ENCODE measurements at places on chromosomes 2 and 18. TPM values are rescaled to one million over a fixed set of nuclear protein-coding genes. Genes with fewer than 3 reads are reported as not detected.

SP5 gene
- total RNA-seq, result 2.5 TPM

SERPINB4 gene
- total RNA-seq, result not detected

IL18RAP gene
- total RNA-seq, result 4.9 TPM

GRCh38 chr2:71526141-71526540 is 72.8 kb downstream of the DYSF start:
- no peak for DNase-seq
- no peak overlapping the region for H3K27ac ChIP-seq
- H3K4me3 ChIP-seq, result no peak overlapping the region
- no peaks in the 10 kb centered on the region for H3K4me1 ChIP-seq
- no peaks in the 10 kb centered on the region for H3K36me3 ChIP-seq

DNA sequence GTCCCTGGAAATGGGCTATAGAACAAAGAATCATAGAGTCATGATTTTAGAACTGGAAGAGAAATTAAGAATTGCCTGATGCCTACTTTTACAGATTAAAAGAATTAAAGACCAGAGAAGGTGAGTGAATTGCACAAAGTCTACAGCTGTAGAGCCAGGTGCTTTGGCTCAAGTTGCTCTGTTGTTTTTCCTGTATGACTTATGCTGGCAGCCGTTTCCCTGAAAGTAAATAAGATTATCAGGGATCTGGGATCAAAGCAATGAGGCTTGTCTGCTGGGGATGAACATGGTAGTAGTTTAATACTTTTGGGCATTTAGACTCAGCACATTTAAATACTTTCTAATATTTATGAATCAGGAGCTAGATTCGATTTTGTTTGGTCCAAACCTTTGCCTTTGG is 166.9 kb downstream of the PRPF40A start:
- no peaks in the 10 kb centered on the region for H3K27me3 ChIP-seq
- H3K27ac ChIP-seq, result no peak overlapping the region
- no peak for DNase-seq
- H3K4me1 ChIP-seq, result no peaks in the 10 kb centered on the region
- H3K36me3 ChIP-seq, result no peaks in the 10 kb centered on the region

GRCh38 chr2:214575465-214575864 is 164.6 kb downstream of the VWC2L start:
- H3K27me3 ChIP-seq, result no peaks in the 10 kb centered on the region
- no peak overlapping the region for H3K4me3 ChIP-seq
- DNase-seq, result no peak
- H3K27ac ChIP-seq, result no peak overlapping the region
- H3K36me3 ChIP-seq, result no peaks in the 10 kb centered on the region

DNA sequence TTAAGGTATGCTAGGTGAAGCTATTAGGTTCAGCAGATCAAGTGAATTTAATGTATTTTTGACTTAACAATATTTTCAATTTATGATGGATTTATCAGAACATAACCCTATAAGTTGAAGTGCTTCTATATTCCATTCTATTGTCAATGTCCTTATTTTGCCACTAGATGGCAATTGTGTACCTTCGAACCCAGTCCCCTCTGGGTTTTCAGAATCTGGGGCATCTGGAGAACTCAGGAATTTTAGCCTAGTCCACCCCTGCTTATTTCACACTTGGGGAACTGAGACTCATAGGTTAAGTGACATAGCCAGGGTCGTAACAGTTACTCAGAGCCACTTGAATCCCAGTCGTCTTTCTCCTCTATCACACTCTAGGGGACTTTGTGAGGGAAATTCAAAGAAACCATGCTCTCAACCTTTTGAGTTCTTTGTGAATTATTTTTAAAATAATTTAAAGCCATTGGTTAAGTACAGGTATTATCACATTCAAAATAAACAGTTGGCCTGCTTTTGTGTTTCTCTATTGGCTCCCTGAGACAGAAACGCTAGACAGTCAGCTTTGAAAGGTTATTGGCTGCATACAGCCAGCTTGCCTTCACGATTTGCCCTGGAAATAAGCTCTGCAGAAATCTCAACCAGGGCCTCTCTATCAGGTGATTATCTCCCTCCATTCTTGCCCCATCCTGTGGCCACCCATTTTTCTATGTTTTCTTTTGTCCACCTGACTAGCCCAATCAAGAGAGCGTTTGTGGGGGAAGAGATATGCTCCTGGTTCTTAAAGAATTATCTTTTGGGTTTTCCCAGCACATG is 145.0 kb downstream of the TTC27 start:
- no peaks in the 10 kb centered on the region for H3K36me3 ChIP-seq
- no peak overlapping the region for H3K27ac ChIP-seq
- H3K27me3 ChIP-seq, result no peaks in the 10 kb centered on the region
- no peak overlapping the region for H3K4me3 ChIP-seq
- DNase-seq, result no peak

- H3K36me3 ChIP-seq, result peaks cover 60% of the 10 kb centered on the region
- H3K27me3 ChIP-seq, result no peaks in the 10 kb centered on the region
- no peak overlapping the region for H3K4me3 ChIP-seq
- no peak for DNase-seq
- H3K27ac ChIP-seq, result no peak overlapping the region
- H3K4me1 ChIP-seq, result no peaks in the 10 kb centered on the region
These were observed 4.4 kb upstream of the ANKRD23 start for GRCh38 chr2:96848264-96848663.

GRCh38 chr2:217923007-217923686 is 79.6 kb downstream of the TNS1 start:
- H3K4me3 ChIP-seq, result no peak overlapping the region
- H3K27me3 ChIP-seq, result no peaks in the 10 kb centered on the region
- peaks cover 97% of the 10 kb centered on the region for H3K4me1 ChIP-seq
- H3K27ac ChIP-seq, result peak overlapping the region; percentile 80
- DNase-seq, result no peak

DNA sequence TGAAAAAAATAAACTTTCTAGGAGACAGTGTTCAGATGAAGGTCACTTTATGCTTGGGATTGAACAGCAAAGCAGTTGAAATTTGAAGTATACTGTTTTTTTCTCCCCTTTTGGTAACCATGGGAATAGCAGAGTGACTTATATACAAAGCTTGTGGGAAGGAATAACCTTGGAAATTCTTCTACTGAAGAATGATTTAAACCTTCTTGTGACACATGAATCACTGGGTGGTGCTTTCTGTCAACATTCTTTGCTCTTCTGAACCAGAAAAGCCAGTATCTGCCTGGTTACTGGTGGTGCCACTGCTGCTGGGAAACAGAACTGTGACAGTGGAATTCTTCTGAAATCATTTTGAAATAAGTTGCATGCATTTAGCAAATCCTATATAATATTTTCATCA is 39.4 kb upstream of the RND3 start:
- H3K27ac ChIP-seq, result no peak overlapping the region
- H3K4me3 ChIP-seq, result no peak overlapping the region
- no peak for DNase-seq
- H3K4me1 ChIP-seq, result no peaks in the 10 kb centered on the region
